ENCODE measurements at places on chromosomes 12 and 14.

- no peak for DNase-seq
Measured at GRCh38 chr12:42090899-42091298, 53.8 kb downstream of the GXYLT1 start.

DNA sequence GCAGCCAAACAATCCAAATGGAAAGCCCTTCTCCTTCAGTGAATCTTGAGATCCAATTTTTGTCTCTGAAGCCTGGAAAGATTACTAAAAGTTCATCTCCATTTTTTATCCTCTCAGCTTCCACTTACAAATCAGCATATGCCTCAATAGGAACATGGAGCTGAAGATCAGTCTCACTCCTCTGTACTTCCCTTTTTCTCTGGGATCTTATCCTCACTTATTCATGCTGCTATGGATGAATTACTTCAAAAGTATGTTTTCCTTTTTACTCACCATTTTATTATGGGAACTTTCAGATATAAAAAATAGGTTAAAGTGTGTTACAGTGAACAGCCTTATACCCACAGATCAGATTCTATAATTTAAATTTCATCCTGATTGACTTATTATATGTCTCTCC is 14.4 kb upstream of the NTF3 start:
- no peak for DNase-seq

DNA sequence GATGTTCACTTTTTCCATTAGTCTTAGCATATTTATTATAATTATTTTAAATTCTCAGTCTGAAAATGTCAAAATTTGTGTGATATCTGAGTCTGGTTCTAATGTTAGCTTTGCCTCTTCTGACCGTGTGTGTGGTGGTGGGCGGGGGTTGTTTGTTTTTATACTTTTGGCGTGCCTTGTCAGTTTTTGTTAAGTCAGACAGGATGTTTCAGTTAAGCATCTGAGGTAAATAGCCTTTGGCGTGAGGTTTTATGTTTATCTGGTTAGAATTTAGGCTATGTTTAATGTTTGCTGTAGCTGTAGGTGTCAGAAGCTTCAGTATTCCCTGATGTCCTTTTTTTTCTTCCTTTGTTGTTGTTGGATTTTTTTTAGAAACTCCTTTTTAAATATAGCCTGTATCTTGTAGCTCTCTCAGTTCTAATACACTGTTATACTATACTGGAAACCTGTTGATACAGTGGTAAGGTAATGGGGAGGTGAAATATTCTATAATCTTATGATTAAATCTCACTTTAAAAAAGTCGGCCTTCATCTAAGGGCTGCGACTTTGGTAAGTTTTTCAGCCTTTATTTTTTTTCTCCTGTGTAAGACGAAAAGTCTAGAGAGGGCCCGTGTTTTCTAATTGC is 111.6 kb downstream of the SCAF11 start:
- DNase-seq, result no peak

DNA sequence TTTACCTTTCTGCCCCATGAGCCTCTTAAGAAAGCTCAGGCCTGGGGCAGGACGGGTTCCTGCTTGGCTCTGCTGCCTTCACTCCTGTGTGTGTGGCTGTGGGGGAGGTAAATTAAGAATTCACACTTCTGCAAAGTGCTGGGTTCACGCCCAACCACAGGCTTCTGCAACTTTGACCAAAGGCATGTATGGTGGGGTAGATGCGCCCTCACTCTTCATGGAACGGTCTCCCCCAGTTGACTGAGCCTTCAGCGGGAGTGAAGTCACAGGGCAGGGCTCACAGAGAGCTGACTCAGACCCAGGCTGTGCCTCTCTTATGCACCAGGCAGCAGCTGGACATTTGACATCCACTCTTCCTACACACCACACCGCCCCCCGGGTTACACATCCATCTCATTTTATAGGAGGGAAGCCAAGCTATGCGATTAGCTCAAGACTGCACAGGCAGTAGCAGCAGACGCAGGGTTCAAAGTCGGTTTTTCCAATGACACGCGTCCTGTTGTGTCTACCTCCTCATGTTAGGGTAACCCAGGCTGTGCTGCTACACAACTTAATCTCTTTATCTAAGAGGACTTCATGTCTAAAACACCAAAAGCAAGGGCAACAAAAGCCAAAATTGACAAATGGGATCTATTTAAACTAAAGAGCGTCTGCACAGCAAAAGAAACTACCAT is 15.4 kb upstream of the BCL11B start:
- no peak for DNase-seq
